ENCODE measurements at places on chromosomes 2 and 18.

- no peak for DNase-seq
These were observed 1727.9 kb upstream of the SLC39A10 start for GRCh38 chr2:193929131-193929530.

GRCh38 chr18:29594493-29594892 is 1417.6 kb upstream of the CDH2 start:
- DNase-seq: no peak

GRCh38 chr18:57431002-57431382 is 4.2 kb upstream of the ONECUT2 start:
- DNase-seq: no peak

GRCh38 chr2:215084080-215084479 is 54.3 kb downstream of the ABCA12 start:
- no peak for DNase-seq

DNA sequence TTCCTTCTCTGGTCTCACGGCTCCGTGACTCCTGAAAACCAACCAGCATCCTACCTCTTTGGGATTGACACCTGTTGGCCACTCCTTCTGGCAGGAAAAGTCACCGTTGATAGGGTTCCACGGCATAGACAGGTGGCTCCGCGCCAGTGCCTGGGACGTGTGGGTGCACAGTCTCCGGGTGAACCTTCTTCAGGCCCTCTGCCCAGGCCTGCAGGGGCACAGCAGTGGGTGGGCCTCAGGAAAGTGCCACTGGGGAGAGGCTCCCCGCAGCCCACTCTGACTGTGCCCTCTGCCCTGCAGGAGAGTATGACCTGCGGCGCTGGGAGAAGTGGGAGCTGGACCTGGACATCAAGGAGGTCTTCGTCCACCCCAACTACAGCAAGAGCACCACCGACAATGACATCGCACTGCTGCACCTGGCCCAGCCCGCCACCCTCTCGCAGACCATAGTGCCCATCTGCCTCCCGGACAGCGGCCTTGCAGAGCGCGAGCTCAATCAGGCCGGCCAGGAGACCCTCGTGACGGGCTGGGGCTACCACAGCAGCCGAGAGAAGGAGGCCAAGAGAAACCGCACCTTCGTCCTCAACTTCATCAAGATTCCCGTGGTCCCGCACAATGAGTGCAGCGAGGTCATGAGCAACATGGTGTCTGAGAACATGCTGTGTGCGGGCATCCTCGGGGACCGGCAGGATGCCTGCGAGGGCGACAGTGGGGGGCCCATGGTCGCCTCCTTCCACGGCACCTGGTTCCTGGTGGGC is 10.0 kb downstream of the PROC start:
- no peak for DNase-seq

GRCh38 chr18:75698861-75699260 is 271.4 kb upstream of the SMIM21 start:
- no peak for DNase-seq

DNA sequence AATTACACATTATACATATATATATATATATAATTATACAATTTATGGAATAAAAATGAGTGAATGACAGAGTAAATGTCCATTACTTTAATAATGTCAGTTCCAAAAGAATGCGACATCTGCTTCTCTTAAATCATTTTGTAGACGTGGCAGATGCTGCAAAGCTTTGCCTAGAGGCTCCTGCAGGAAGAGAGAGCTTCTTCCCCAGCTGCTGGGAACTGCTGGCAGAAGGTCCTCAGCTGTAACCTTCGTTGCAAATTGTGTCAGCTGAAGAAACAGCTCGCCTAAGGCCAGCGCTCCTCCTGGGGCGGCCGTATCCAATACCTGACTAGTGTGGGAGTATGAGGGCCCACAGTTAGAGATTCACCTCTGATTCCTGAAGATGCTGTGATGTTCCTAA is 9.6 kb upstream of the THNSL2 start:
- no peak for DNase-seq

DNA sequence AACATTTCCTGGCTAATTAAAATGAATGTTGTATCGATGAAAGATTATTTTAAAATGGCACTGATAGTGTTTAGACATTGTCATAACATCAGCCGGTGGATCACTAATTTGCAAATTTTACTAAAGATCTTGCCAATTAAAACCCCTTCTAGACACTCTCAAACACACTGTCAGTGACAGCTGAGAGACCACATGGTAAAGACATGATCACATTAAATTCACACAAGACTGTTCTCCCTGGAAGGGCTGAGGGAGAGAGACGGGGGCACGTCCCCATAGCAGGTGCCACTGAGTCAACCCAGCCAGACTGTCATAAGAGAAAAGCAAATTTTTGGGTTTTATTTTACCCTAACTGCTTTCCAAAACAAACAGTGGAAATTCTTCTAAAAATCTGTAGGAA is 306.0 kb downstream of the TXNL1 start:
- no peak for DNase-seq

DNA sequence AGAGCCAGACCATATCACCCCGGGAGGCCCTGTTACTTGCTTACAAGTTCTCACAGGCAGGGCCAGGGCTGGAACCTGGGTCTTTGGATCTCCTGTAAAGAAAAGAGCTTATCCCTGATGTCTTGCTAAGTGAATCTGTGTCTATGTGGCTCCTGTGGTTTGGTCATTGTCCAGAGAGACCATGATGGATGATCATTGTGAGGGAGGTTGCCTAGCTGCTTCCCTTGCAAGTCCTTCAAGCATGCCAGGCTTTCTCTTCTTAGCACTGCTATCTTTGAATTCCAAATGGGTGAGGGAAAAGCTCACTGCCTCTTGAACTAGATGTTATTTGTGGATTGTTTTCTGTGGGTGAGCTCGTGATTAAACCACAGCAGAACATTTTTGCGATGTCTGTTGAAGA is 151.6 kb downstream of the FSHR start:
- DNase-seq: no peak

DNA sequence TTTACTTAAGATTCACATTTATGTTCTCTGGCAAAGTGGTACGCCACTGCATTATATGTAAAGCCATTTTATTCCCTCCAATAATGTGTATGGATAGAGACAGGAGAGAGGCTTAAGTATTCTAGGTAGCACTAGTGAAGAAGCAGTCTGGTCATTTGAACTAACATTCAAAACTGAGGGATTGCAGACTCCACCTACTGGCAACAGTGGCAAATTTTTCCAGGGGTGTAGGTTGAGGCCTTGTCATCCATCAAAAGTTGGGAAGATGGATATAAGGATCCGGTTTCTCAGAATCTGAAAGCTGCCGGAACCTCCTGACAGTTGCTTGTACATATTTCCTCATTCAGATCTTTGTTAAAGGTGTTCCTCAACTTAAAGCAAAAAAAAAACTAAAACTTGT is 465.5 kb upstream of the FSHR start:
- no peak for DNase-seq

DNA sequence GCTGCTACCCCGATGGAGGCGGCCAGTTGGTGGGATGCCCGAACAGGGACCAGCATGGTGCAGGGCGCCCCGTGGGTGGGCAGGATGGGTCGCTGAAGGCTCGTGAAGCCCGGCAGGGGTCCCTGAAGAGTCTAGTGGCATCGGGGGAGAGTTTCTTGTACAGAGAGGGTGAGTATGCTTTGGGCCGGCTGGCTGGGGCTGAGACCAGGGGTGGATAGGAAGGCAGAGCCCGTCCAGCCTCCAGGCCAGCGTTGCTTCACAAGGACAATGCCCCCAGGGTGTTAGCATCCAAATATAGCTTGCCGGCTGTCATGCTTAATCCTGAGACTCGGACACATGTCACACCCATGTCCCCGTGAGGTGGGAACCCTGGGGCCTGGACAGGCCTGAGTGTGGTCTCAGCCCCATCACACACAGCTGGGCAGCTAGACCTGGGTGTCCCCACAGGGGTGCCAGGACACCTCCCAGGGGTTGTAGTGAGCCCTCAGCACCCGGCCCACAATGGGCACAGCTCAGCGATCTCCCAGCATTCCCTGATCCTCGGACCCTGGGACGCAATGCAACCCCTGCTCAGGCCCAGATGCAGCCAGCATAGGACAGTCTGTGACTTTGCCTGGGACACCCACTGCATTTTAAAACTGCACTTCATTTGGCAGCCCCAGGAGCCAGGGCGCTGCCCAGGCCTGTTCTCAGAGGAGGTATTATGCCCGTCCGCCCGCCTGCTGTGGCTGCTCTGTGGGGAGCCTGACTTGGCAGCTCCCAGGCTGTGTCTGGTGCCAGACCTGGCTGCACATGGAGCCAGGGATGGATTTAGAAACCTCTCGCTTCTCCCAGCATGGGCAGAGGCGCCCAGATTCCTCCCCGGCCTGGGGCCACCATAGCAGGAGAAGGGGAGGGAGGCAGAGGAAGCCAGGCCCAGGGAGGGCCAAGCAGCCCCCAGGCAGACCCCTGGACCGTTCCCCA is 36.4 kb downstream of the RAMP1 start:
- DNase-seq: no peak

DNA sequence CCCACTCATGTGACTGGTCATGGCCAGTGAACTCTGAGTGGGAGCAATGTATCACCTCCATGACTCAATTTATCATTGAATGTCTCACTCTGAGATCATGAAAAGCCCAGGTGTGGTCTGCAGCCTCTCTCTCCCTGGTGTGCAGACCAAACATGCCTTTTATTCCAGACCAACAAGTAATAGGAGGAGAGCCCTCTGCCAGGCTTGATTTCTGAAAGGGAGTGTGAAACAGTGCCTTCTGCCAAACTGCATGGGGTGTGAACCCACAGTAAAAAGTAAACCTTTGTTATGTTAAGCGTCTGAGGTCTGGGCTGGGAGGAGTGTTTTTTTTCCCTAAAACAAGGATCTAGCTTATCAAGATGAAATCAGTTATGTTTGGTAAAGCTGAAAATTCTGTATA is 601.2 kb downstream of the ADCYAP1 start:
- no peak for DNase-seq

GRCh38 chr18:8715599-8715998 is 10.2 kb downstream of the MTCL1 start:
- DNase-seq: no peak

All from activated CD4-positive, alpha-beta T cell treated with anti-CD3 and anti-CD28 coated beads for 1 hour (primary cell).